ENCODE measurements at places on chromosomes 12 and 14. TPM values are rescaled to one million over a fixed set of nuclear protein-coding genes. Genes with fewer than 3 reads are reported as not detected.

Gene KIF21A
- 31.1 TPM for total RNA-seq

GRCh38 chr14:85824526-85824925, 294.6 kb downstream of the FLRT2 start:
- no peaks in the 10 kb centered on the region for H3K36me3 ChIP-seq
- H3K27ac ChIP-seq: no peak overlapping the region
- H3K4me3 ChIP-seq: no peak overlapping the region
- no peaks in the 10 kb centered on the region for H3K4me1 ChIP-seq
- no peaks in the 10 kb centered on the region for H3K27me3 ChIP-seq

GRCh38 chr14:63854330-63854729, 1.5 kb downstream of the SYNE2 start:
- peaks cover 6% of the 10 kb centered on the region for H3K4me1 ChIP-seq
- H3K36me3 ChIP-seq: no peaks in the 10 kb centered on the region
- peak overlapping the region; percentile 8 for H3K27ac ChIP-seq
- DNase-seq: no peak
- H3K27me3 ChIP-seq: no peaks in the 10 kb centered on the region
- peak overlapping the region; percentile 94 for H3K4me3 ChIP-seq

GRCh38 chr14:70021548-70022220, 142.5 kb downstream of the SMOC1 start:
- H3K27me3 ChIP-seq: no peaks in the 10 kb centered on the region
- H3K36me3 ChIP-seq: no peaks in the 10 kb centered on the region
- no peak overlapping the region for H3K4me3 ChIP-seq

Gene CFAP251
- 0.85 TPM for total RNA-seq

Gene SERPINA10
- not detected for total RNA-seq

DNA sequence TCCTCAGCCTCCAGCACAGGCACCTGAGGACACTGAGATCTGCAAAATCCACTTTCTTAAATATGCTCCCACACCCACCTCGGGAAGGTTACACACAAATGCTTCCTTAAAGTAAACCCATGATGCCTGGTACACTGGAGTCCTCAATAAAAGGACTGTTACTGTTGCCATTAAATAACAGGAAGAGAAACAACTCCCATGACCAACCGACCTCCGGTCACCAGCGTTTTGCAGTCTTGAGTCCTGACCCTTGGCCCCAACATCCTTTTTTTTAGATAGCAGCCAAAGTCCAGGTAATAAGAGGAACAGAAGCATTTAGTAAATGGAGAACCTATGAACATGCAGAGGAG, 42.4 kb downstream of the ITPK1 start:
- peaks cover 30% of the 10 kb centered on the region for H3K4me1 ChIP-seq
- no peaks in the 10 kb centered on the region for H3K27me3 ChIP-seq
- H3K27ac ChIP-seq: peak overlapping the region; percentile 81
- no peak for DNase-seq

DNA sequence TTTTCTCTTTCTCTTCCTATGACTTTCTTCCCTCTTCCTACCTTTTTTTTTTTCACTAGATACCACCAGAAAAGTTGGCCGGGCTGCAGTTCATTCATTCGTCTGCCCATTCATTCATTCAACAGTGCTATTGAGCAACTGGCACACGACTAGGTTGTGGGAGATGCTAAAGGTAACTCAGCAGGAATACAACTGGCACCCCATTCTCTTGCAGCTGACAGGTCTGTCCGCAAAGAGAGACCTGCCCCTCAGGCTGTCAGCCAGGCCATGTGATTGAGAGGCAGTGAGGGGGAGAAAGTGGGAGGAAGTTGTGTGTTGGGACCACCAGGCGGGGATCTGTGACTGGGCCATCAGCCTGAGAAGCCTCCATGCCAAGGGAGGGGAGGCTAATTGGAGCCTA, 105.2 kb downstream of the TSPAN9 start:
- no peak overlapping the region for H3K4me3 ChIP-seq
- DNase-seq: no peak
- H3K4me1 ChIP-seq: peaks cover 5% of the 10 kb centered on the region
- H3K27ac ChIP-seq: no peak overlapping the region
- no peaks in the 10 kb centered on the region for H3K36me3 ChIP-seq

Gene PRR4
- total RNA-seq: 1.6 TPM

DNA sequence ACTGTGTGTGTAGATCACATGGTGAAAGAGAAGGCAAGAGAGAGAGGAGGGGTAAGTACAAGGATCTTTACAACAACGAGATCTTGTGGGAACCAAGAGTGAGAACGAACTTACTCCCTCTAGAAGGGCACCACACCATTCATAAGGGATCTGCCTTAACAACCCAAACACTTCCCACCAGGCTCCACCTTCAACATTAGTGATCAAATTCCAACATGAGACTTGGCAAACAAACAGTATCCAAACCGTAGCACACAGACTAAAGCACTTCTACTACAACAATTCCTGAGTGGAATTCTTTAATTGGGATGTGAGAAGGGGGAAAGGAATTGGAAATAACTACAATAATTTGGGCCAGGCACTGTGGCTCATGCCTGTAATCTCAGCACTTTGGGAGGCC, 35.0 kb upstream of the ESR2 start:
- H3K27me3 ChIP-seq: no peaks in the 10 kb centered on the region
- DNase-seq: no peak
- no peak overlapping the region for H3K27ac ChIP-seq
- no peaks in the 10 kb centered on the region for H3K4me1 ChIP-seq

Gene BEST3
- not detected for total RNA-seq

Gene SLC10A1
- not detected for total RNA-seq
